ENCODE measurements at places on chromosomes 6 and 20. TPM values are rescaled to one million over a fixed set of nuclear protein-coding genes. Genes with fewer than 3 reads are reported as not detected.

ECT2L gene
- not detected for total RNA-seq

DNA sequence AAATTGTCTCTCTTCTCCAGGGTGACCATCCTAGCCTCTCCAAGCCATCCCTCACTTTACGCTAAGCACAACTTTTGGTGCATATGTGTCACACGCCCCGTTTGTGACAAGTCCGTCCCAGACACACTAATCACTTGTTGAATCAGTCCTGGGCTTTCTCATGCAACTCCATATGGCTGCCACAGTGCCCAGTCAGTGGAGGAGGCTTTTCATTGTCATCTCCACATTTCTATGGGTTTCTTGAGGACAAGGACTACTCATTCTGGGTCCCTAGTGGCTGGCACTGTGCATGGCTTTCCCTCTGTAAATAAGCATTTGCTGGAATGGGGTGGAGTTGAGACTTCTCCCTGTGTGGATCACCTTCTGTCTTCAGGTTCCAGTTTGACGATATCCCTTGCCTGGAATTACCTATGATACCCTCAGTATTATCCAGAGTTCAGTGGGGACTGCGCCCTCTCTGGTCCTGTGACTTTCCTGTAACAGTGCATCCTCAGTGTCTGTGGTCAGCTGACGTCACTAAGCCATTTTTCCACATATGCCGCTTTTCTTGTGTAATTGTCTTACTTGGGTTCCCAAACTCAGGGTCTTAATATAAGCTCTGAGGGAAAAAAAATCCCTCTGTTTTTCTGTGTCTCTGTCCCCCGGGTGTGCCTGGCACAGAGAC is 59.8 kb upstream of the MYL9 start:
- no peak overlapping the region for H3K4me3 ChIP-seq
- no peaks in the 10 kb centered on the region for H3K36me3 ChIP-seq
- H3K4me1 ChIP-seq, result peaks cover 14% of the 10 kb centered on the region
- no peak for DNase-seq
- no peaks in the 10 kb centered on the region for H3K27me3 ChIP-seq

SLC22A3 gene
- total RNA-seq, result not detected

DNA sequence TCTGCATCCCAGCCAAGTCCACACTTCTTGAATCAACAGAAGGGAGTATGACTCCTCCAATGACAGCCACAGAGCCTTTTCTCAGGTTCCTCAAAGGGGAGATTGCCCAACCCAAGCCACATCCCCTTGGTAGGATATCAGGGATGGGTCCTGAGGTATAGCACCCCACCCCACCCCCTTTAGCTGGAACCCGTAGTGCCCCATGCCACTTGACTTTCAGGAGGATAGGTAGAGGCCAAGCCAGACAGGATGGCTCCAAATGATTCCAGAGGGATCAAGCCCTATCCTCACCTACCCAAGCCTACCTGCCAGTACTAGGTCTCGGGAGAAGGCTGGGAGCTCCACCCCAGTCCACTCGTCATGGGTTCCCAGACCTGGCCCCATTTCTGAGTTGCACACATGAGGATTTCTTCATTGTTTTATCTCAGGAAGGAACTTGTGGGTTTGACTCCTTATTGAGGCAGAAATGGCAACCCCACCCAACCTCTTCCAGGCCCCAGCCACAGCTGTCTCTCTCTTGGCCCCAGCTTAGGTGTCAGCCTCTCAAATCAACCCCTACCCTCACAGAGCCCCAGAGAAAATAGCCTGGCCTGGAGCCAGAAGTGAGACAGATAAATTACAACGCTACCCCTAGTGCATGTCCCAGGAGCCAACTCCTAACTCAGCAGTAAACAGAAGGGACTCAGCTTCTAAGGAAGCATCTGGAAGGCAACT is 3.6 kb downstream of the CCND3 start:
- H3K27ac ChIP-seq, result peak overlapping the region; percentile 91
- peaks cover 71% of the 10 kb centered on the region for H3K36me3 ChIP-seq
- H3K4me1 ChIP-seq, result peaks cover 47% of the 10 kb centered on the region
- no peaks in the 10 kb centered on the region for H3K27me3 ChIP-seq
- peak; percentile 59 for DNase-seq

GRCh38 chr20:46151936-46152335 is 33.8 kb downstream of the CD40 start:
- H3K27me3 ChIP-seq, result peaks cover under 1% of the 10 kb centered on the region
- H3K4me1 ChIP-seq, result no peaks in the 10 kb centered on the region
- H3K36me3 ChIP-seq, result no peaks in the 10 kb centered on the region
- peak; percentile 43 for DNase-seq

GRCh38 chr6:40356242-40356910 is 230.8 kb downstream of the LRFN2 start:
- H3K27me3 ChIP-seq, result peaks cover 4% of the 10 kb centered on the region
- no peak overlapping the region for H3K4me3 ChIP-seq
- H3K27ac ChIP-seq, result no peak overlapping the region
- DNase-seq, result peak; percentile 37
- peaks cover 5% of the 10 kb centered on the region for H3K4me1 ChIP-seq

DNA sequence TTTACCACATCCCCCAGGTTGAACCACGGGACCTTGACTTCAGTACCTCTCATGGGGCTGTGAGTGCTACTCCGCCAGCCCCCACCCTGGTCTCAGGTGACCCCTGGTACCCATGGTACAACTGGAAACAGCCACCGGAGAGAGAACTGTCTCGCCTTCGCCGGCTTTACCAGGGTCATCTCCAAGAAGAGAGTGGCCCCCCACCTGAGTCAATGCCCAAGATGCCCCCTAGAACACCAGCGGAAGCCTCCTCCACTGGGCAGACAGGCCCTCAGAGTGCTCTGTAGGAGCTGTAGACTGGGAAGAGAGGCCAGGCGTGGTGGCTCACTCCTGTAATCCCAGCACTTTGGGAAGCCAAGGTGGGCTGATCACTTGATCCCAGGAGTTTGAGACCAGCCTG is 1.2 kb upstream of the ATAT1 start:
- no peak overlapping the region for H3K4me3 ChIP-seq
- H3K27ac ChIP-seq, result no peak overlapping the region
- H3K36me3 ChIP-seq, result peaks cover 43% of the 10 kb centered on the region
- no peak for DNase-seq
- peaks cover 31% of the 10 kb centered on the region for H3K4me1 ChIP-seq
- H3K27me3 ChIP-seq, result no peaks in the 10 kb centered on the region

DNA sequence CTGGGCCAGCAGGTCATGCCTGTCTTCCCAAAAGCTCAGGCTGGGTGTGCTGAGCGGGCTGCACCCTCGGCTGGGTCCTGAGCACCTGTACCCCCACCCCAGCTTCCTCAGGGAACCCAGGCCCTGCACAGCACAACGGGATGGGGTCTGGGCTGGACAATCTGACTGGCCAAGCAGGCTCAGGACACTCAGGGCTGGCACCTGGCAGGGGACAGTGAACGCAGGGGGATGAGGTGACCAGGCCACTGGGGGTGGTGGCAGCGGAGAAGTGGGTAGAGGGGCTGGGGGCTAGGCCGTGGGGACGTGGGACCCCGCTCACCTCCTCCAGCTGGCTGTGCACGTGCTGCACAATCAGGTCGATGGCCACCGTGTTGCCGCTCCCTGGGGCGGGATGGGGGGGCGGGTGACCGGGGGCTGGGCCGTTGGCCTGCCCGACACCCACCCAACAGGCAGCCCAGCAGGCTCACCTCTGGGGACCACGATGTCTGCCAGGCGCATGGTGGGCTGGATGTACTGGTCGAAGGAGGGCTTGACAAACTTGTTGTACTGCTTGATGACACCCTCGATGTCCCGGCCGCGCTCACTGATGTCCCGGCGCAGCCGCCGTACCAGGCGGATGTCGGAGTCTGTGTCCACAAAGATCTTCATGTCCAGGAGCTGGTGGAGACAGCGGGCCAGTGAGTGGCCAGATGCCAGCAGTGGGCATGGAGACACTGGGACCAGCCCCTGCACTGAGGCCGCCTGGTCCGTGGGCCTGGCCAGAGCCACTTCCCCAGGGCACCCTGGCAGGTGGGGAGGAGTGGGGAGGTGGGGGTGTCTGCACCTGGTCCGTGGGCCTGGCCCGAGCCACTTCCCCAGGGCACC is 11.9 kb downstream of the UCKL1 start:
- H3K4me3 ChIP-seq, result no peak overlapping the region
- no peak overlapping the region for H3K27ac ChIP-seq
- no peaks in the 10 kb centered on the region for H3K27me3 ChIP-seq
- H3K36me3 ChIP-seq, result peaks cover 12% of the 10 kb centered on the region
- H3K4me1 ChIP-seq, result peaks cover 35% of the 10 kb centered on the region

DNA sequence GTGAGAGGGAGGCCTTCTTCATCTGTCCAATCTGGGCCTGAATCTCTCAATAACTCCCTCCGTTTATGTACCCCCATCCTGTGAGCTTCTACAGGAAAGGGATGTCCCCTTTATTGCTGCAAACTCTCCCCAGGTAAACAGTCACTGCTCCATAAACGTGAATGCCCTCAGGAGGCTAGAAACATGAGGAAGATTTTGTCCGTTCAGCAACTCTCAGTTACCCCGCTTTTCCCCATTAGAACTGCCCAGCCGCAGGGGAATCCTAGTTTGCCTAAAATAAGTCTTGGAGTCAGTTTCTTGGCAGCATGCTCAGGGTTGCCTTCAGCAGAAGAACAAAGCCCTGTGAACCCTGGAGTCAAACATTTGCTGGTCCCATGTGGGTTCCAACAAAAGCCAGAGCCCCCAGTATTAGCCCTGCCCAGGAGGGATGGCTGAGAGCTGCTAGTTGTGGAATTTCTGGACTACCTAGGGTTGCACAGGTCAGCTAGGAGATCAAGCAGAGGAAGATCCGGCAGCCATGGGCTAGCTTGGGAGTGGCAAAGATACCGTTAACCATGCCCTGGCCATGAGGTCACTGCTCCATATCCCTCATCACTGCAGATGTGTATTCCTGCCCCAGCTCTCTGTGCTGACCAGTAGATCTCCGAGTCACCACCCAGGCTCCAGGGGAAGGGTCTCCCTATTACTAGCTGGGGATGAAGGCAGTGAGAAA is 640 bp downstream of the LRRN4 start:
- no peak overlapping the region for H3K4me3 ChIP-seq
- peaks cover 5% of the 10 kb centered on the region for H3K4me1 ChIP-seq
- no peaks in the 10 kb centered on the region for H3K36me3 ChIP-seq
- H3K27me3 ChIP-seq, result peaks cover 29% of the 10 kb centered on the region

SYCP2L gene
- not detected for total RNA-seq

GHRH gene
- not detected for total RNA-seq

- H3K27me3 ChIP-seq, result no peaks in the 10 kb centered on the region
- H3K4me3 ChIP-seq, result peak overlapping the region; percentile 58
- peak; percentile 86 for DNase-seq
- H3K36me3 ChIP-seq, result peaks cover 20% of the 10 kb centered on the region
Measured at GRCh38 chr6:154156135-154156896, 117.3 kb downstream of the OPRM1 start.

- no peak overlapping the region for H3K4me3 ChIP-seq
- H3K27ac ChIP-seq, result no peak overlapping the region
- DNase-seq, result peak; percentile 5
- H3K36me3 ChIP-seq, result no peaks in the 10 kb centered on the region
Measured at GRCh38 chr6:135759831-135760230, 91.7 kb upstream of the PDE7B start.

DNA sequence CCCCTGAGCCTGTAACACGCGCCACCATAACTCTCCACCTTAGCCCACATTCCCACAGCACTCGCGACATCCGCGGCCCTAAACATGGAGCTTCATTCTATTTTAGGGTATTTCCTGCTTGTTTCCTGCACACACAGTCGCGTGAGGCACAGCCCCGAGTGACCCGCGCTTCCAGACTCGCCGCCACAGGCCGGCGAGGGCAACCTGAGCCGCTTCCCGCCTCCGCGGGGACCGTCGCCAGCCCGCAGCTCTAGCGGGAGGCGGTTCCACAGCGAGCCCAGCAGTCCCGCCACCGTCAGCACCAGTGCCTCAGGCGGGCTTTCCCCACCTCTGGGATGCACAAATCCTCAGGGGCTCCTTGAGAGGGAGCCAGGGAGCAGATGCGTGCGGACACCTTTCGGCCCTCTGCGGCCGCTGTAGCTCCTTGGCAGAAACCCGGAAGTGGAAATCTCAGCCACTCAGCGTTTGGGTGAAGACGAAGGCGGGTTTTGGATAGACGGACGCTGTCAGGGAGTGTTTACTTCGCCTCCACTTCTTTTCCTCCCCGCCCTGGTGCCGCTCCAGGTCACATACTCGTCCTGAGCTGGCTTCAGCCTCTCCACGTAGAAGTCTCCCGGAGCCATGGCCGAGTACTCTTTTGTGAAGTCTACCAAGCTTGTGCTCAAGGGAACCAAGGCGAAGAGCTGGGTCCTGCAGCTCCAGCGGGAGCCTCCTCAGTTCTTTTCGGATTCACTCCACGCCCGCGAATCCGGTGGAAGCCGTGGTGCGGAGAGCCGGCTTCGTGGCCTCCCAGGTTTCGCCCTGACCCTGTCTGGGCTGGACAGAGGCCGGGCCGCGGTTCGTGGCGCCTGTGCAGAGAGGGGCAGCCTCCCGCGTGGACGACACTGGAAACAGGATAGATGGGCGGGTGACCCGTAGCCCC is 2177.4 kb upstream of the DEFB115 start:
- H3K4me1 ChIP-seq, result no peaks in the 10 kb centered on the region
- peak; percentile 43 for DNase-seq
- no peaks in the 10 kb centered on the region for H3K27me3 ChIP-seq
- peaks cover 1% of the 10 kb centered on the region for H3K36me3 ChIP-seq
- H3K4me3 ChIP-seq, result peak overlapping the region; percentile 61
- H3K27ac ChIP-seq, result no peak overlapping the region

DBNDD2 gene
- total RNA-seq, result 15.5 TPM

DNA sequence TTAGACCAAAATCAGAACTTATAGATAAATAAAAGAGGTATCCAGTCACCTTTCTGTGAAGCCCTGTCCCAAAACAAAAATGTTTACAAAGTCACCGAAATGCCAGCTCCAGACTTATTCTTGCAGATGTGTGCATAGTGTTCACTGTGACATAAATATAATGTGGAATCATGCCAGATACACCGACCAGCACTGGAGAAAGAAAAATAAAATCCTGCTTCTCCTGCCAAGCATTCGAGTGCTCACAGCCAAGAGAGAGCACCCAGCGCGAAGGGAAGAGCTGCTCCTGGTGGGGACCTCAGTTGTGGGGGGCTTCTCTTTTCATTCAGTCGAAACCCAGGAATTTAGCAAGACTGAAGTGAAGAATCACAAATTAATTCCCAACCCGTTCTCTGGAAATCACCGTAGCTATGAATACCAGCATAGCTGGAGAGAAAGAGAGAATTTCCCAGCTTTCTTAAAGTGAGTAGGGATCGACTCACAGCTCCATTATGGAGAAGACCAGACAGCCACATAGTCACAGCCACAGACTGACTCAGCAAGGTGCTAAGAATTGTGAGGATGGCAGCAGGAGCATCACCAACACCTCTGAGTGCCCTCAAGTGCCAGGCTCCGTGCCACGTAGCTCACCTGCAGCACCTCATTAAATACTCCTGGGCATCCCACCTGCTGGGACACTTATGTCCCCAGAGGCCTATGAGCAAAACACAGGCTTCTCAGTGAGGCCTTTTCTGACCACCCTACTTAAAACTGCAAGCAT is 33.2 kb downstream of the BFSP1 start:
- DNase-seq, result no peak
- H3K36me3 ChIP-seq, result no peaks in the 10 kb centered on the region
- no peak overlapping the region for H3K4me3 ChIP-seq
- H3K4me1 ChIP-seq, result no peaks in the 10 kb centered on the region
- H3K27me3 ChIP-seq, result no peaks in the 10 kb centered on the region

PROCR gene
- 2.3 TPM for total RNA-seq

WFDC12 gene
- total RNA-seq, result not detected

- no peak for DNase-seq
- H3K27me3 ChIP-seq, result no peaks in the 10 kb centered on the region
- H3K27ac ChIP-seq, result no peak overlapping the region
- H3K36me3 ChIP-seq, result peaks cover 7% of the 10 kb centered on the region
- H3K4me1 ChIP-seq, result peaks cover 23% of the 10 kb centered on the region
- no peak overlapping the region for H3K4me3 ChIP-seq
Measured at GRCh38 chr6:2960935-2961334, 10.4 kb downstream of the SERPINB6 start.
